GM10248 (cell line): ENCODE measurements at places on chromosomes 16 and 17.

GRCh38 chr16:10594312-10594950, 14.0 kb upstream of the EMP2 start:
- no peak for DNase-seq

GRCh38 chr17:79202480-79202879, 127.9 kb downstream of the ENGASE start:
- no peak for DNase-seq

DNA sequence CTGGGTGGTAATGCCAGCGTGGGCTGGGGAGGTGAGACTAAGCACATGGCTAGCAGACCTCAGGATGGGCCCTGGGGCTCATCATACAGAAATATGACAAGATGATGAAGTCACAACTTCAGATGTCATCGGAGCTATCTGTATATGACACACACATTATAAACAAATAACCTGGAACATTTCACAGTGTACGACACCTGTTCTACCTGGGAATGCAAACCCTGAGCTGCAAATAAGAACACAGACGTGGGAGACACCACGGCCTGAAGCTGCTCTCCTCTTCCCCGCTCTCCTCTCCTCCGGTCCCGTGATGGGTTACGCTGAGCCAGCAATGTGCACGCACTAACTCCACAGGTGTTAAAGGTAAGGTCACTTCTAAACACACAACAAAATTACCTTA, 4.9 kb downstream of the PLD6 start:
- DNase-seq = no peak

DNA sequence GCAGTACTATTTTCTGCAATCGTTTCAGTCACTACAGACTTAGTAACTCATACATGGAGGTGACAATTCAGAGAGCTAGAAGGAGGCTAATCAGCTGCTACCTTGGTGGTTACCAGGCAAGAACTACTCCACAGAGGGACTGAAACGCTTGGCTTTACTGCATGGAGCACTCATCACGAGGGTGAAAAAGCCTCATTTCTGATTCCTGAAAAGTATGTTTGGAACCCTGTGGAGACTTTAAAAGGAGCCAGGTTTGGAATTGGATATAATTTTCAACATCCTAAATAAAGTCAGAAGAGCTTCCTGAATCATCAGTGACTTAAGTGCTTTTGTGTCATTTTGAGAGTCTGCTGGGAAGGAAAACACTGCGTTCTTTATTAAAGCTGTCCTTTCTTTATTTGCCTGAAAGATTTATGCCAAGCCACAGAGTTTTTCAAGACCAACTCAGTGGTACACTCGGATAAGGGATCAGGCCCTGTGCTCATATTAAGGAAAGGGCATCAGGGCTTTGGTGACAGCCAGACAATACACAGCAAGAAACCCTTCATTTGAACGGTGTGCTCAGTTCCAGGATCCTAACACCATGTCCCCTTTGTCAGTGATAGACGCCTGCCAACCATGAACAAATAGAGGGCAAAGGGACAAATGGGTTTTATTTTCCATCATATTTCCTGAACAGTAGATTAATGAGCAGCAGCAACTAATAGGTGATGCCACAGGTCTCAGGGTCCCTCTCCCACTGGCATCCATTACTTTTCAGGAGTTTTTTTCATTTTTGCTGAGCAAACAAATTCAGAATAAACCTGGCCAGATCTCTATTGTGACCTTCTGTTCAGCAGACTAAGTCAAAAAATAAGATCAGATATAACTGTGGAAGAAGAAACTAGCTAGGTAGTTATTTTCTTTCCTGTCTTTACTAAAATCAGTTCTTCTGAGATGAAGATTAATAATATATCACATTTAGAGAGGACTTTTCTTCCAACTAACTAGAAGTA, 80.5 kb upstream of the CLEC18B start:
- DNase-seq = no peak

DNA sequence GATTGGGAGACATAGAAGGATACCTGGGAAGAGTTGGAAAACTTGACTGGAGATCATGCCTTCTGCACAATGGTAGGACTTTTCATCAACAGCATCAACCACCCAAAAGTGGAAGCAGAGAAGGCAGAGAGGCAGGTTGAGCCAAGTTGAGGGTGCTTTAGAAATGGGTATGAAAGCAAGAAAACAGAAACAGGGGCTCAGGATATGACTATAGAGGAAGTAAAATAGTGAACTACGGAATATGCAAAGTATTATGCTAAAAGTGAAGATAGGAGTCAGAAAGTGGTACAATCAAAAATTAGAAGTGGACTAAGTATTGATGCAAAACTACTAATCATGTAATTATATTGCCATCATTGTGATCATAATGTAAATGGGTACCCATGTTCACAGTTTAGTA, 16.1 kb upstream of the ARHGAP44 start:
- no peak for DNase-seq

GRCh38 chr16:85627526-85628264, 14.6 kb downstream of the GSE1 start:
- no peak for DNase-seq

- no peak for DNase-seq
These were observed 12.8 kb upstream of the TNS4 start for GRCh38 chr17:40514013-40514875.

DNA sequence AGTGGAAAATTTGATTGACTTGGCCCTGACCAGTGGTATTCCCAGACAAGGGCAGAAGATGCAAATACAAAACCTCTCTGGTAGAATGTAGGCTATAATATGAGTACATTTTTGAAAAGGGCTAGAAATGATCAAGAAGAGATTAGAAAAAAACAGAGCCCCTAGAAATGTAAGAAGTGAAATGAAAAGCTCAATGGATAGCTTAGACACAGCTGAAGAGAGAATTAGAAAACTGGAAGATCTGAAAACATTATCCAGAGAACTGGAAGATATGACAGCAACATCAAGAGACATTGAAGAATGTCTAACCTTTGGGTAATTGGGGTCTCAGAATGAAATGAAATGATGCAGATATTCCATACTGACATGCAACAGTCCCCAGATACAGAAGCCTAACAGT, 105.2 kb upstream of the ZNF750 start:
- no peak for DNase-seq

- DNase-seq = no peak
These were observed 10.1 kb upstream of the COL1A1 start for GRCh38 chr17:50211249-50212120.

GRCh38 chr17:4719684-4720221, 9.3 kb downstream of the ARRB2 start:
- no peak for DNase-seq

DNA sequence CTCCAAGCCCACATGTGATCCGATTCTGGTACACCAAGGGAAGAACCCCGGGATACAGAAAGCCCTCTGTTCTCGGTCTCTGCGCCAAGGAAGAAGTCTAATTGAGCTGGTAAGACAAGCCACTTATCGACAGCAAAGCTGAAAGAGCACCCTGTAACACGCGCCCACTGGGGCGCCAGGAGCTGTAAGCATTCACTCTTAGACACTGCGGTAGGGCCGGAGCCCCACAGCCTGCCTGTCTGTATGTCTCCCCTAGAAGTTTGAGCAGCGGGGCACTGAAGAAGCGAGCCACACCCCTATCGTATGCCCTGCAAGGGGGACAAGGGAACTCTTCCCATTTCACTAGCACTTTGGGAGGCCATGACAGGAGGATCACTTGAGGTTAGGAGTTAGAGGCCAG, 27.0 kb upstream of the MEIOC start:
- DNase-seq = no peak

GRCh38 chr16:9846362-9847099, 335.7 kb downstream of the GRIN2A start:
- DNase-seq = no peak

GRCh38 chr17:59410049-59410437, 78.6 kb downstream of the YPEL2 start:
- DNase-seq = no peak

DNA sequence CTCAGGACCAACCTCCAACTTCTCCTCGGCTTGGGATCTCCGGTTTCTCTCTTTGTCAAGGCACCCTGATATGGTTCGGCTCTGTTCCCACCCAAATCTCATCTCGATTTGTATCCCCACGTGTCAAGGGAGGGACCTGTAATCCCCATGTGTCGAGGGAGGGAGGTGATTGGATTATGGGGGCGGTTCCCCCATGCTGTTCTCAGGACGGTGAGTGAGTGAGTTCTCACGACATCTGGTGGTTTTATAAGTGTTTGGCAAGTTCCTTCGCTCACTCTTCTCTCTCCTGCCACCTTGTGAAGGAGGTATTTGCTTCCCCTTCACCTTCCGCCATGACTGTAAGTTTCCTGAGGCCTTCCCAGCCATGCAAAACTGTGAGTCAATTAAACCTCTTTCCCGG, 117.9 kb downstream of the SEC14L1 start:
- no peak for DNase-seq

GRCh38 chr16:81510016-81510415, 65.4 kb downstream of the CMIP start:
- no peak for DNase-seq

- no peak for DNase-seq
These were observed 519.2 kb upstream of the TOM1L1 start for GRCh38 chr17:54381482-54381881.

DNA sequence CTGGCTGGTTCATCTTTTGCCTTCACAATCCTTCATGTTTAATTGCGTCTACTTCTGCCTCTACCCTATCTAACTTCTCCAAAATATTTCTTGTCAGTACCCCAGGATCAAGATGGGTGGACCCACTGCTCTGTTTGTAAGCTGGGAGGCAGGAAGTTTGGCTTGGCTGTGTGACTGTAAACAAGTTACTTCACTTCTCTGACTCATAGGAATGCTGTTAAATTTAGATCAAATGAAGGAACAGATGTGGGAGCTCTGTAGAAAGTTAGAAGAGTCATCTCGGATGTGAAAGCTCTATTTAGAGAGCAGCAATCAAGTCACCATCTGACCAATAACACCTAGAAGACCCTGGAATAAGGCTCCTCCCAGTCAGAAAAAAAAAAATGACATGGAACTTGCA, 55.2 kb upstream of the MRTFB start:
- DNase-seq = no peak

DNA sequence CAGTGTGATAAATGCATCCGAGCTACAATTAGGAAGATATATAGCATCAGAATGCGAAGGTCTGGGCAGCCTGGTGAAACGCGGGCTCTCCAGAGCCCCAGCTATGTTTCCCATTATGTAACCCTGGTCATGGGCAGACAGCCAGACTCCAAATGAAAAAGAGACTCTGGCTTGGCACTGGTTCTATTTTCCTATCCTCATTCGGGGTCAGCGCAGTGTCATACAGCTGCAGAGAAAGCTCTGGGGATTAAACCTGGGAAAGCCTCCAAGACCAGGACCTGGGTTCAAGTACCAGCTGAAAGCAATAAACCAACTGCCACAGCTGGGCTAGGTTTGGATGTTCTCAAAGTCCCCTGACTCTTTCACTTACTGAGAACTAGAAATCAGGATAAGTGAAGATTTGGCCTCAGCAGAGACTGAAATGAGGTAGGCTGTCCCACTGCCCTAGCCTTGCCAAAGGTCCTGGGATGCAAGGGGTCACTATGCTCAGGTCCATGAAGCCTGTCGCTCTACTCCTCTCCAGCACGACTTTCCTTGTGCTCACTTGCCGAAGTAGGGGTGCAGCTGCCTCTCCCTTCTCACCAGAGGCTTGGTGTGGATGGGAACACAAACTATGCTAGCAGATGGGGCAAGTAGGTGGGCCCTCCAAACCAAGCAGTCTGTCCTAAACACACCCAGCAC, 123.8 kb downstream of the SMG6 start:
- no peak for DNase-seq

DNA sequence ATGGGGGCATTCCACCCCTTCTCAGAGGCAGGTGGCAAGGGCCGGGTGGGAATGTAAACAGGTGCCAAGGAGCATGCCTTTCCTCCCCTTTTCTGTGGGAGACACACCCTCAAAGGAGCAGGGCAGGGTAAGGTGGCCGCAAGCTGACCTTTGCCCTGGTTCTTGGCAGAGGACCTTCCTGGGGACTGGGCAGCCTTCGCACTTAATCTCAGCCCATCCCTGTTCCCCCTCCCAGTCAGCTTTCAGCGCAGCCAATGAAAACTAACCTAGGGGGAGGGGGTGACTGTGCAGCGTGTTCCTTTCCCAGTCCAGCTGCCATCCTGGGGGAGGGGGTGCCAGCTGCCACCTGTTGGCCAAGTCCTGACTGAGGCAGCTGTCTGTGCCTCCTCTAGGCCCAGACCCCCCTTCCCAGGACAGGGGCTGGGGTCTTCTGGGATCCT, 2.8 kb downstream of the TRAF4 start:
- no peak for DNase-seq

DNA sequence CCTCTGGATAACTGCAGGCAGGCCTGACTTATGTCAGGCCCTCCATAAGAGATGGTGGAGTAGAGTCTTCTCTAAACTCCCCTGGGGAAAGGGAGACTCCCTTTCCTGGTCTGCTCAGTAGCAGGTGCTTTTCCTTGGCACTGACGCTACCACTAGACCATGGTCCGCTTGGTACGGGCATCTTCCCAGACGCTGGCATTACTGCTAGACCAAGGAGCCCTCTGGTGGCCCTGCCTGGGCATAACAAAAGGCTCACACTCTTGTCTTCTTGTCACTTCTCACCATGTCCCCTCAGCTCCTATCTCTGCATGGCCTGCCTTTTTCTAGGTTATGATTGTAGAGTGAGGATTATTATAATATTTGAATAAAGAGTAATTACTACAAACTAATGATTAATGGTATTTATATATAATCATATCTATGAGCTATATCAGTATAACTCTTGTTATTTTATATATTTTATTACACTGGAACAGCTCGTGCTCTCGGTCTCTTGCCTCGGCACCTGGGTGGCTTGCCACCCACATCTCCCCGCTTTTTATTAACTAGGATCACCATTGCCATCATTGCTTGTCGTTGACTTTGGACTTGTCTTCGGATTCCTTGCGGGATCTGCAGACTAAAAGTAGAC, 59.8 kb upstream of the ARL4D start:
- DNase-seq = no peak

DNA sequence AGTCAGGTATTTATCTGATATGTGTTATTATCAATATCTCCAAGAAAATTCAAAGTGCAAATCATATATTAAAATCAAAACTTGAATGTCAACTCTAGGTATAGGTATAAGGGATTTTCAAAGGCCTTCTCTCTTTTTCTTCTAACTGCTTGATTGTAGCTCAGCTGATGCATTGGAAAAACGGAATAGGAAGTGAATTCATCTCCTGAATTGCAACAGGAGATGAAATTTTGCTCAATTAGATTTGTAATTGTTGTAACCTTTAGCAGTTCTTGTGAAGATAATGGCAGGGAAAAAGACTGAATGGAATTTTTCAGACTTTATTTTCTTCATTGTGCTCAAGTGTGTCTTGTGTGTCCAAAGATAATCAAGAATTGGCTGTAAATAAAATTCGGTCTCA, 190.2 kb upstream of the KCNJ16 start:
- DNase-seq = no peak

DNA sequence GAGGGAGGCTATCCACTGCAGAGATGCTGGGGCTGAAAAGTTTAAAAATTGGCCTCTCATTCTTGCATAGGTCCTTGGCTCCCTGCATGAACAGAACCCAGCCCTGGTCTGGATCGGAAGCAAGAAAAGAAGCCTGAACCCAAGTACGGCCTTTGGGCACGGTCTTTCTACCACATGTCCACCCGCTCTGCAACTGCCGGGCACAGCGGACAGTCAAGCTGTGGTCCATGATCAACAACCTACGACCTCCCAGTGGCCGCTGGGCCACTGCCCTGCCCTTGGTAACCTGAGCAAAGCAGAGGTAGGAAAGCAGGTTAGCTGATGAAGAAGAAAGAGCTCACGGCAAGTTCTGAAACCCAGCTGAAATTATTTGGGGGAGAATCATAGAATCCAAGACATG, 3.6 kb downstream of the ABCC12 start:
- no peak for DNase-seq

GRCh38 chr17:82907797-82908542, 68.1 kb upstream of the ZNF750 start:
- no peak for DNase-seq
